SHP77 treated with DMSO at 0.1 percent for 48 hours (cell line): ENCODE measurements at places on chromosomes 3 and 15.

- DNase-seq = no peak
Measured at GRCh38 chr15:89203705-89204273, 17.6 kb downstream of the RLBP1 start.

- DNase-seq = no peak
Measured at GRCh38 chr15:86382341-86382740, 302.7 kb downstream of the AGBL1 start.

- DNase-seq = no peak
Measured at GRCh38 chr3:53084310-53085001, 38.6 kb upstream of the SFMBT1 start.

GRCh38 chr15:75431682-75432081 is 19.8 kb downstream of the SIN3A start:
- no peak for DNase-seq

GRCh38 chr3:172856795-172857742 is 106.5 kb downstream of the ECT2 start:
- no peak for DNase-seq
